ENCODE measurements at places on chromosomes 16 and 17.

- no peak for DNase-seq
Observed at GRCh38 chr17:2906901-2907300, 110.7 kb downstream of the RAP1GAP2 start.

DNA sequence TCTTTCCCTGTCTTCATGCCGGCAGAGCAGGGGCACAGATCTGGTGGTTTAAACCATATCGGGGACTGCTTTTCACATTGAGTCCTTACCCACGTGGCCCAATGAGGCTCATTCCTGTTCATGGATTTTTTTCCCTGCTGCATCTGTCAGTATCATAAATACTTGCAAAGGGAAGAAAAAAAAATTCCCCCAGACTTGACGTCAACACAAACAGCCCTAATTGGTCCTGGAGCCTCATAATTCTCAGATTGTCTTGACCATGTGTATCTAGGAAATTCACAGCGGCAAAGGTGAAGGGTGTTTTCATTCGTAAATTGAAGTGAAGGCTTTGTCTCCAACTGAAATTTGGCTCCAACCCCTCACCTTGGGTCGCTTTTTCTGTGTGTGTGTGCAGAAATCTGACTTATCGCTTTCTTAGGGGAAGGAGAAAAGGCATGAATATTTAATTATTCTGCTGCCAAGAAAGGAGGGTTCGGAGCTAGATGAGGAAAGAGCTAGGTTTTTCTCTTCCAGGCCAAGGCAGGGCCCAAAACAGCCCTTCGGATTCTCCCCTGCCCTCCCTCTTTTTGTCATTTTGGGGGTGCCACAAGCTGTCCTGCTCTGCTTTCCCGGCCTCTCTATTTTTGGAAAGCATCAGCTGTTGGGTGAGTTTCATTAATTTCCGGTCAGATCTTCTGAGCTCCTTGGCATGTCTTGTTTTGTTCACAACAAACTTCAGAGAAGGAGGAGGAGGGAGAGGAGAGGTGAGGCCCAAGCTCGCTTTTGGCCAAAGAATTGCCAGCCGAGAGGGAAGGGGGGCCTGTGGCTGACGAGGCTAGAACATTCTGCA, 17.8 kb upstream of the CIBAR2 start:
- DNase-seq, result no peak

DNA sequence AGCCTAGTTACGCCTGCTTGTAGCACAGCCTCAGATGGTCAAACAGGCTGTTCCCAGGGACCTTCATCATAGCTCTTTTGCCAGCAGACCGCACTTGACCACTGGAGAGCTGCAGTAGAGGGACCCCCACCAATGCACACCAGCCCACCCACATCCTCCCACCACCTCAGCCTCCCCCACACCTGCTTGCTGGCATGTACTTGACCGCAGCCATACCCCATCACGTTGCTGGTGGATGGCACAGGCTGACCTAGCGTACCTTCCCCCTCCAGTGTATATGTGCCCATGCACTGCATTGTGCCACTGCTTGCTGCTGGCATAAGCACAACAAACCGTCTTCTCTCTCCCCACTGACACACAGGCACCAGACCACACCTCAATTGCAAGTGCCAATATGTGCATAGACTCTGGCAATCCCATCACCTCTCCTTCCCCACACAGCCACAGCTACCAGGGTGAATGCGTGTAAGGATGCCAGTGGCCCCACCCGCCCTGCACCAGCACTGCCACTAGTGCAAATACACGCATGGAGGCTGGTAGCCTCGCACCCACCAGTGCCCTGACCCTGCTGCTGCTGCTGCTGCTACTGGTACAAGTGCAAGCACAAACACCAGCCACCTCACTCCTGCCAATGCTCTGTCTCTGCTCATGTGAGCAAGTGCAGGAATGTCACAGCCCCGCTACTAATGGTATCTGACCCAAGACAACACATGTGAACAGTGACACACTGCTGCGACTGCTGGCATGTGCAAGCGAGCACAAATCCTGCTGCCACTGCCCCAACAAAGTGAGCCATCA, 1377.6 kb downstream of the CDH11 start:
- DNase-seq, result no peak

- peak; percentile 61 for DNase-seq
Observed at GRCh38 chr17:82648742-82649331, 593 bp upstream of the WDR45B start.

DNA sequence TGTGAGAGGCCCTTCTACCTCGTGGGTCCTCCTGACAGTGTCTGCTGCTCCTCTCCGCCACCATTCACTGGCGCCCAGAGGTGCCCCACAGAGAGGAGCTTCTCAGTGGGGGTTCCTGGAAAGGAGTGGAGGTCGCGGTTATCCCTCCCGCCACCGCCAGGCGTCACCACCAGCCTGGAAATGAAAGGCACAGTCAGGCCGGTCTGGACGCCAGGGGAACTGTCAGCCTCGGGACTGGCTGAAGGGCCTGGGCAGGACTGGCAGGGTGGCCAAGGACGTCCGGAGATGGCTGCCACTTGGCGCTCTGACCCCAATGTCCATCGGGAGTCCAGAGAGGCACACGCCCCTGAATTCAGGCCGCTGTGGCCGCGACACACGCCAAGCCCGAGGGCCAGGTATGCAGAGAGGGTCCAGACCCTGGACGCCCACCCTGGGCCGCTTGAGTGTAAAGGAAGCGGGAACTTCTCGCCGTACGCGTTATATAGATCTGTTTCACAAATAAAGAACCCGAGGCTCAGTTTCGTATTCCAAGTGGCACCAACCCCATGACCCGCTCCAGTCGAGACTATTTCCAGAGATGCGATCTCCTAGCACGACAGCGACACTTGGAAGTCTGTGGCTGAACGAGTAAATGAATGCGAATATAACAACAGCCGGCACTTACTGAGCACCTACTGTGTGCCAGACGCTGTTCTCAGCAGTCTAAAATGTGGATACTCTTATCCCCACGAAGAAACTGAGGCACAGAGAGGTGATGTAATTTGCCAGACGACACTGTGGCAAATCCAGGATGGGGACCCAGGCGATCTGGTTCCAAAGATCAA, 7.6 kb upstream of the NXPH3 start:
- DNase-seq, result peak; percentile 49

GRCh38 chr16:78375055-78375679, 275.7 kb downstream of the WWOX start:
- no peak for DNase-seq

- no peak for DNase-seq
Observed at GRCh38 chr17:72502371-72503341, 381.8 kb downstream of the SOX9 start.

- no peak for DNase-seq
Observed at GRCh38 chr17:63962298-63962744, 10.4 kb downstream of the SCN4A start.

Measured in D721Med (cell line).